ENCODE measurements at places on chromosomes 5 and 9. TPM values are rescaled to one million over a fixed set of nuclear protein-coding genes. Genes with fewer than 3 reads are reported as not detected.

NUTM2F gene
- not detected for total RNA-seq

DNA sequence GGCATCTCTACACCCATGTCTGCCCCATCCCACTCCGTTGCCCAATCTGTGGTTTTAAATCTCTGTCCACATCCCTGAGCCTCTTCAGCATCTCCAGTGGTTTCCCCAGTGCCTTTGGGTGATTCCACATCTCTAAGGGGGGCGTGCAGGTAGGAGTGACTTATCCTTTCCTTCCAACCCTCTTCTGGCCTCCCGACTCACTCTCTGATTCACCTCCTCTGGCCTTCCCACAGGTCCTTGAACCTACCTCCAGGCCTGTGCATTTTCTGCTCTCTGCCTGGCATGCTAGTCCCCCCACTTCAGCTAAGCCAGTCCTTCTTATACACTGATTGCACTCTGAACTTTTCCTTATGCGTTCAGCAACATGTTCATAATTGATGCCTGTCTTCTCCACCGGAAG is 99.0 kb downstream of the RALGPS1 start:
- no peaks in the 10 kb centered on the region for H3K36me3 ChIP-seq
- H3K4me3 ChIP-seq, result no peak overlapping the region
- no peaks in the 10 kb centered on the region for H3K4me1 ChIP-seq

- H3K27ac ChIP-seq, result no peak overlapping the region
- no peak overlapping the region for H3K4me3 ChIP-seq
- DNase-seq, result no peak
- no peaks in the 10 kb centered on the region for H3K4me1 ChIP-seq
These were observed 34.7 kb downstream of the SLC6A7 start for GRCh38 chr5:150224483-150225027.

GRCh38 chr5:16456103-16456832 is 9.3 kb downstream of the ZNF622 start:
- H3K27ac ChIP-seq, result peak overlapping the region; percentile 51
- DNase-seq, result peak; percentile 54
- no peaks in the 10 kb centered on the region for H3K27me3 ChIP-seq
- no peak overlapping the region for H3K4me3 ChIP-seq
- peaks cover 37% of the 10 kb centered on the region for H3K4me1 ChIP-seq

DNA sequence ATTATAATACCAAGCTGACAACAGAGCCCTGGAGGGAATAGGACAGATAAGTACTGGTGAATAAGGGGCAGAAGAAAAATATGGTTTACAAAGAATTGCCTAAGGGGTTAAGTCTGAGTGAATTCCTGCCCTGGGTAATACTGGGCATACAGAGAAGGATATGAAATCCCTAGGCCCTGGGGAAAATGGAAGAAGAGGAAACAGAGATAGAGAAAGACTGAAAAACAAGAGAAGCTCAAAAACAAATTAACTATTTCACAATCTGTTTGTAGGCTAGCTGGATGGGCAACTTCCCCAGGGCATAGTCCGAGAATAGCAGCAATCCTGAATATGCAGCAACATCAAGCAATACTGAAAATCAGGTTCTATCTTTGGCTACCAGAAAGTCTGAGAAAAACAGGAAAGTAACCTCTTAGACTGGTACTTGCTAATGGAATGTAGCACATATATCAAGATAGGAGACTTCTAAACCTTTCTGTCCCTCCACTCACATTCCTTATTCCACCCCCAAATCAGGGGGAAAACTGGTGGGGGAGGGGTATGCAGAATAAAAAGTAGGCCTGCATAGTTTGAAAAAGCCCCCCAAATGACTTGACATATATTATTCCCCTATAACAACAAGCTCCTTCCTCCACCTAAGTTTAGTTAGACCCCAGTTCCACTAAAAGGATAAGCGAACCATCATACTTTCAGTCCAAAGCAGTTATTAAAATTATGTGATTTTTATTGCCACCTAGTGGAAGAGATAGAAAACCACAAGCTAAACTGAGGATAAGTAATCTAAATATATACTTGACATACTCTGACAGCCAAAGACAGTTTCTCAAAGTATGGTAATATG is 20.6 kb downstream of the SLC38A9 start:
- no peaks in the 10 kb centered on the region for H3K27me3 ChIP-seq
- DNase-seq, result no peak
- no peak overlapping the region for H3K27ac ChIP-seq
- H3K36me3 ChIP-seq, result peaks cover 9% of the 10 kb centered on the region
- H3K4me1 ChIP-seq, result peaks cover 3% of the 10 kb centered on the region

DNA sequence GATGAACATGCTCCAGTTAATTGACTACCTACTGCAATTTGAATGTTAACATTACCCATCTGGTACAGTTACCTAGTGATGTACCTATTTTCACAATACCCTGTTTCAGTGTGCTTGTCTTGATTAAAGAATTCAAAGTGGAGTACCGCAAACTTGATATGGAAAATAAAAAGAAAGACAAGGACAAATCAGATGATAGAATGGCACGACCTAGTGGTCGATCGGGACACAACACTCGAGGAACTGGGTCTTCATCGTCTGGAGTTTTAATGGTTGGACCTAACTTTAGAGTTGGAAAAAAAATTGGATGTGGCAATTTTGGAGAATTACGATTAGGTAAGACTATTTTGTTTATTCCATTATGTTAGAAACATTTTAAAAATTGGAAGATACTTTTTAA is 33.5 kb downstream of the CSNK1G3 start:
- no peak overlapping the region for H3K27ac ChIP-seq
- peaks cover 41% of the 10 kb centered on the region for H3K4me1 ChIP-seq
- H3K36me3 ChIP-seq, result peaks cover 16% of the 10 kb centered on the region
- H3K4me3 ChIP-seq, result no peak overlapping the region
- DNase-seq, result peak; percentile 30
- no peaks in the 10 kb centered on the region for H3K27me3 ChIP-seq

GRCh38 chr5:79845448-79846197 is 145.4 kb downstream of the MTX3 start:
- H3K27me3 ChIP-seq, result peaks cover 4% of the 10 kb centered on the region
- no peaks in the 10 kb centered on the region for H3K36me3 ChIP-seq
- H3K4me3 ChIP-seq, result no peak overlapping the region
- H3K4me1 ChIP-seq, result peaks cover 32% of the 10 kb centered on the region

DNA sequence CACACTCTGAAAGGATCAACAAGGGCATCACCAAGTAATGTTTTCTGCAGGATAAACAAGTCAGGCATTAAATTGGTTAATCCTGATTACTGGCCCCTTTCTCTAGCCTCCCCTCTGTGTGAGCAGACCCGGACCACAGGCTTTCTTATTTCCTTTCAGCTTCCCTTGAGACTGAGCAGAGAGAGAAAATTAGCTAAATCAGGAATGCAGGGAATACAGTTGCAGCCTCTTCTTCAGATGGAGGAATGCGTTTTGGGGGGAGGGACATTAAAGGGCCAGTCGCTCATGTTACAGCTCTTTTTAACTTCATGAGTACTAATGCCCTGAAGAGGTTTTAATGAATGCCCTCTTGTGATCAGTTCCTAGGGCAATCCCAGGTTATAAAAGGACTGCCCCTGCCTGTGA is 19.8 kb downstream of the PCDHAC2 start:
- no peaks in the 10 kb centered on the region for H3K27me3 ChIP-seq
- no peak for DNase-seq
- no peaks in the 10 kb centered on the region for H3K4me1 ChIP-seq
- H3K27ac ChIP-seq, result no peak overlapping the region
